ENCODE measurements at places on chromosomes 7 and 10.
A peak's percentile ranks its signal among the peaks of the same experiment; 100 is the strongest.

DNA sequence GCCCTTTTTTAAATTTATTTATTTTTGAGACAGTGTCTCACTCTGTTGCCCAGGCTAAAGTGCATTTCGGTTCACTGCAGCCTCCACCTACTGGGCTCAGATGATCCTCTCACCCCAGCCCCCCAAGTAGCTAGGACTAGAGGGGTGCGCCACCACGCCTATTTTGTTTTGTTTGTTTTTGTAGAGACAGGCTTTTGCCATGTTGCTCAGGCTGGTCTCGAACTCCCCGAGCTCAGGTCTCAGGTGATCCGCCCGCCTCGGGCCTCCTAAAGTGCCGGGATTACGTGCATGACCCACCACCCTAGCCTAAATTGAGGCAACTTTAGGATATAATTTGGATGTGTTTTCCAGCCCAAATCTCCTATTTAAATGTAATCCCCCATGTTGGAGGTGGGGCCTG is 805 bp downstream of the ZNF736 start:
- DNase-seq: no peak

- DNase-seq: peak; percentile 18
Observed at GRCh38 chr7:134058980-134059379, 68.2 kb upstream of the LRGUK start.

GRCh38 chr7:83677180-83677866 is 28.4 kb upstream of the SEMA3E start:
- DNase-seq: peak; percentile 96

DNA sequence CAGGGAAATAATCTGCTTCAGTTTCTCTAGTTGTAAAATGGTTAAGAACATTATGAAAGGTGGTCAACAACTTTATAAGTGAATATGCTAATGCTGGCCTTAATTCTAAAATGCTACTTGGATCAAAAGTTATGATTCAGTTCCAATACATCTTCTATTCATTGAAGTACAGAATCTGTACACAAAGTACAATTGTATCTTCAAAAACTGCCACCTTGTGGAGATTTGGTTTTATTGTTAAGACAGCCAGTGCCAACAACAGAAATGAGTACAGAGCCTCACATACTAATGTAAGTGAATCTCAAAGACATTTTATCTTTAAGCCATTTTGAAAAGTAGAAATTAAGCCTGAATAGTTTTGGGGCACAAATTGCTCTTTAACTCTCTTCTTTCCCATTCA is 194.0 kb downstream of the CFTR start:
- peak; percentile 6 for DNase-seq

- no peak for DNase-seq
Observed at GRCh38 chr7:117610396-117610795, 130.6 kb downstream of the CFTR start.

- DNase-seq: no peak
Observed at GRCh38 chr10:57818522-57818921, 449.2 kb downstream of the IPMK start.

DNA sequence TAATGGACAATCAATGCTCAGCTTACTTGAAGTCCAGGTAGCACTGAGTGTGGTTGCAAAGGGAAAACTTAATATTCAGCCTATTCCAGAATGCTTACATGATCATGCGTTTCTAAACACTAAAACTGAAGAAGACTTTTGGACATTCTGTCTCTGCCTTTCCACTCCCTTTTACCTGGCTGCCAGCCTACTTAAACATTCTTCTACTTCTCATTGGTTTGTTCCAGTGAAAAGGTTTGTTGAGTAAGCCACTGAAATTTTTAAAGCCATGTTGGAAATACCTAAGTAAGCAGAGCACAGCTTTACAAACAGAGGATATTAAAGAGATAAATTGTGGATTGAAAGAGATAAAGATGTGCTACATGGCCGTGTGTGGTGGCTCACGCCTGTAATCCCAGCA is 1280.8 kb upstream of the AUTS2 start:
- no peak for DNase-seq

DNA sequence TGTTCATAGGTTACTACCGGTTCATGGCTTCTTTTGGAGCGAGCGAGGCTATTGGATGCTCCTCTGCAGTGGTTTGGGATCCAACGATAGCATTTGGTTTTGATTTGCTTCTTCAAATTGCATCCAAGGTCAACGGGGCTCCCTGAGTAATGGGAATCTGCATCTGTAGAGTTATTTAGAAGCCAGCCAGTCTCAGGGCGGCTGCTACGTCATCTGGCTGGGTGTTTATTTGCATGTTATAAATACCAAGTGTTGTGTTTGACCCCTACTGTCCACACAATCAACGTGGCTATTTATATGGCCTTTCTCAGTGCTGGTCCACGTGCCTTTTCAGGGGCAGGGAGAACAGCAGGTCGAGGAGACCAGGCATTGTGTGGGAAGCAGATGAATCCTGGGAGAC is 137.7 kb downstream of the PRPF18 start:
- DNase-seq: no peak

GRCh38 chr10:79247373-79248137 is 99.7 kb upstream of the PPIF start:
- DNase-seq: no peak

DNA sequence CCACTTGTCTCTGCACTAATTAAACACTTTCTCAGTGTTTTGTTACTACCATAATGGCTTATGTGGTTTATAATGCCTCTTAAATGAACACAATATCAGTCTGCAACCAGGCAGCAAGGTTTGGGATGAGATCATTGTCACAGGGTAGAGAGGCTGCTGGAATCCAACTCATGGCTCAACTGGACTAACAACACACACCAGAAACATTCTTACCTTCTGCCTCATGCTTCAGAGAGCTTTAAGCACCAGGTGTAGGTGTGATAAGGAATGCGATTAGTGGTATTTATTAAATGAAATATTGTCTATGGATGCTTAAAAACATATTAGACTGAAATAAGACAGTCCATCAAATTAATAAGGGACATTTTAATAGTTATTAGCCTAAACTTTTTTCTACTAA is 25.4 kb downstream of the PTF1A start:
- no peak for DNase-seq

GRCh38 chr7:47536661-47537611 is 45.0 kb downstream of the TNS3 start:
- DNase-seq: peak; percentile 80

- no peak for DNase-seq
Observed at GRCh38 chr7:134546955-134547354, 2.0 kb upstream of the AKR1B15 start.

GRCh38 chr7:41830271-41830670 is 127.4 kb upstream of the INHBA start:
- no peak for DNase-seq

- peak; percentile 74 for DNase-seq
Observed at GRCh38 chr10:33114451-33114952, 156.5 kb upstream of the ITGB1 start.

GRCh38 chr10:35707642-35708425 is 65.7 kb upstream of the FZD8 start:
- DNase-seq: no peak

DNA sequence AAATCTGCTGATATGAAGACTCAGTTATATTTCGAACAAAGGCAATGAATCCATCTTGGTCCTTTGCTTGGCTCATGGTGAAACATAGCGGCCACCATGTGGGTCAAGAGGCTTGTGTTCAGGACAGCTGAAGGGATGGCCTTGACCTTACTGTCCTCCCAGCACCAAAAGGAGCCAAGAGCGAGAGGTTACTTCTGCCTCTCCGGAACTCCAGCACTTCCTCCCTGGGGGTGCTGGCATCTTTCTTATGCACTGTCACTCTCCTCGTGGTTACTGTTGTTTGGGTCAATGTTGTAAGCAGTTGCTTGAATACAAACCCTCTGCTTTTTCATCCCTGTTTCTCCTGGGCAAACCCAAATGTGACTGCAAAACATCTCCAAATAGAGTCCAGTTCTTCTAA is 100.6 kb downstream of the RBM20 start:
- DNase-seq: no peak

DNA sequence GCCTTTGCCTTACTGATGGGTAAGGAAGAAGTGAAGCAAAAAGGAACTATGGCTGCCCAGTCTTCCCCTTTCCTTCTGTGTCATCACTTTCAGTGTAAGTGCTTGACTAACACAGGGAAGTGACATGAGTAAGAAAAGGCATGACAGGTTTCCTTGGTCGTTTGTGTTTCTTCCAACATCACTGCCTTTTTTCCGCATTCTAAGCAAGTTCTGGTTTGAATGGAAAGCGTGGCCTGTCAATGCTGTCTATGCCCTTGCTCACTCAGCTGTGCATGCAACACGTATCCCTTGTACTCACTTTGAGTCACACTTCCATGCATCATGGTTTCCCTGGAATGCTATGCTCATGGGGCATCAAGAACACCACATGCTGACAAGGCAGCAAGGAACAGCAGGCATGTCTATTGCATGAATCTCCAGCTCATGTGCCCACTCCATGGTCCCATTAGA is 111.8 kb downstream of the OAT start:
- DNase-seq: peak; percentile 44

GRCh38 chr7:98213888-98214810 is 2.9 kb downstream of the BHLHA15 start:
- DNase-seq: no peak

DNA sequence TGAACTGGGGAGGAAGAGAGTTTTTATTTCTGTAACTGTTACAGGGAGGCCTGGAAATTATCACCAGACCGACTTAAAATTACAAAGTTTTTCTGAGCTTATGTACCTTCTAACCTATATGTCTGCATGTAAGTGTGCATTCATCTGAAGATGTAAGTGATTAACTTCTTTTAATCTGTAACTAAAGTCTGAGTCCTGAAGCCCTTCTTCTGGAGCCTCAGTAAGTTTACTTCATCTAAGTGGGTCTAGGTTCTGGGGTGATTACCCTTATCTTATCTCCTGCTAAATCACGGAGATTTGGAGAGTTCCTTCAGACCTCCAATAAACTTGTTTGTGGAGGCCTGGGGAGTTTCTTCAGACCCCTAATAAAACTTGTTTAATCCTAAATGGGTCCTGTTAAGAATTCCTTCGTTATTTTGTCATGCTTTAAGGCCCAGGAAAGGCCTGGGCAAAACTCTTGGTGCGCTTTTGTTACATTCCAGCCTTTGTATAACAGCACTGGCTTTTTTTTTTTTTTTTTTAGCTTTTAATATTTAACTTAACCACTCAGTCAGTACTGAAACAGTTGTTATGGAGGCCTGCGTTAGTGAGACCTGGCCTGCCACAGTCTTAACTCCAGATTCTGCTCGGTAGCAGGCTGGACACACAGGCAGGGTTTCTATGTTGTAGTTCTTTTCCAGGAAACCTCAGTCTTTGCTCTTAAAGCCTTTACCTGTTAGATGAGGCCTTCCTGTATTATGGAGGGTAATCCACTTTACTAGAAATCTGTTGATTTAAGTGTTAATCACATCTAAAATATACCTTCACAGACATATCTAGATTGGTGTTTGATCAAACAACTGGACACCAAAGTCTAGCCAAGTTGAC is 33.0 kb downstream of the TPST1 start:
- DNase-seq: no peak

GRCh38 chr7:332646-333392 is 42.8 kb downstream of the FOXL3 start:
- peak; percentile 44 for DNase-seq

DNA sequence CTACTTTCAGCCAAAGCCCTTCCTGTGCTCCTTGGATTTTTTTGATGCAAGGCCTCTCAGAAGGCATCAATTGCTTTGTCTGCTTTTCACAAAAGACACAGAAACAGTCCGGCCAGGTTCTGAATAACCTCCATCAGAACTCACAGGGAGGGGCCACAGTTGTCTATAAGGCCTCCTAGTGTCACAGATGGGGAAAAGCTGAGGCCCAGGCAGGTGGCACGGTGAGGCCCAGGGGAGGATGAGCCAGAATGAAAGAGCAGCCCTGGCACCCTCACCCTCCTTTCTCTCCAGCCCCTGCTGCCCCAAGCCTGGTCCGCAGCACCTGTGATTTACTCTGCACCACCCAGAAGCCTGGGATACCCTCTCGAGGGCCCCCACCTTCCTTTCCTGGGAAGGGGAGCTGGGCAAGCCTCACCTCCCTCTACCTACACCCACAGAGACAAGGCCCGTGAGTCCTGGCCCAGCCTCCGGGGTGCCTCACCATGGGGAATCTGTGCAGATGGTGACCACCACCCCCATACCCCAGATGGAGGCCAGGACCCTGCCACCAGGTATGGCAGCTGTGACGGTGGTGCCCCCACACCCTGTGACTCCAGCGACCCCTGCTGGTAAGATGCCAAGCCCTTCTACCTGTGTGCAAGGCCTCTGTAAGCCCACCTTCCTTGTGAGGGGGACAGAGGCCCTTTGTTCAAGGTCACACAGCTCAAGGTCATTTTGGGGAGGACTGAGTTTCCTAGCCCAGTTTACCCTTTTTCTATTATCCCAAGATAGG is 26.2 kb upstream of the ZNF467 start:
- no peak for DNase-seq

DNA sequence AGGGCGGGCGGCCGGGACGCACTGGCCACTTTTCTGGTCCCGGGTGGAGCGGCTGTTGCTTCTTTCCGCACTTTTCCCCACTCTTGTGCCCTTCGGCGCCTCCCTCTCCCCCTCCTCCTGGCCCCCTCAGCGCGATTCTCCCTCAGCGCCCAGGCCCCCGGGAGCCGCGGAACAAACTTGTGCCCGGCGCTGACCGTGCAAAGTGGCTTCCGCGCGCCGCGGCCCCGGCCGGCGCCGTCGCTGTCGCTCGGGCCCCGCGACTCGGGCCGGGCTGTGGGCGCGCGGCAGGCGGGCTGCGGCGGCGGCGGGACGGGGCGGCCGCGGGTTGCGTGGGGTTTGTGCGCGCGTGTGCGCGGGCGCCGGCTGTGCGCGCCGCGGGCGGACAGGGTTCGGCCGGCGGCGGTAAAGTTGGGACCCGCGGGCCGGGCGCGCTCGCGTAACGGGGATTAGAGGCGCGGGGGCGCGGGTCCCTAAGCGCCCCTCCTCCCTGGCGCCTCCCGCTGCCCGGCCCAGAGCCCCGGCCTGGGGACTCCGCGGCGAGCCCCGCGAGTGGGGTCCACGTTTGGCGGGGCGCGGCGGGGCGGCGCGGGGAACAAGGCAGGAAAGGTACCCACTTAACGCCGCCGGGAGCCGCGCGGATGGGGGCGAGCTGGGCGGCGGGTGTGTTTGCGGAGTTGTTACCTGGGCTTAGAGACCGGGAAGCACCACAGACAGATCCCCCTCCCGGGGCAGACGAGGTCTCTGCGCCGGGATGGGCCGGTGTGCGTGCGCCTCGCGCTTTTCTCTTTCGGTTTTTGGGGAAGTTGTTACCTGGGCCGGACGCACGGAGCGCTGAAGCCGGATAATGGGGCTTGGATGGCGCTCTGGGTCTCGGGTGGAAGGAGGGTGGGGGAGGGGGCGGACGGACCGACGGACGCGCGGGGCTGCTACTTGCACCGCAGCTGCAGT is 860 bp downstream of the ZEB1 start:
- peak; percentile 4 for DNase-seq

GRCh38 chr10:36491926-36492325 is 633.5 kb upstream of the ANKRD30A start:
- DNase-seq: no peak

GRCh38 chr7:149731207-149731955 is 42.0 kb downstream of the ZNF467 start:
- no peak for DNase-seq

GRCh38 chr10:89047397-89047796 is 56.8 kb downstream of the FAS start:
- peak; percentile 56 for DNase-seq
